NCI-H1417 (cell line): ENCODE measurements at places on chromosomes 7 and 10.
A peak's percentile ranks its signal among the peaks of the same experiment; 100 is the strongest.

DNA sequence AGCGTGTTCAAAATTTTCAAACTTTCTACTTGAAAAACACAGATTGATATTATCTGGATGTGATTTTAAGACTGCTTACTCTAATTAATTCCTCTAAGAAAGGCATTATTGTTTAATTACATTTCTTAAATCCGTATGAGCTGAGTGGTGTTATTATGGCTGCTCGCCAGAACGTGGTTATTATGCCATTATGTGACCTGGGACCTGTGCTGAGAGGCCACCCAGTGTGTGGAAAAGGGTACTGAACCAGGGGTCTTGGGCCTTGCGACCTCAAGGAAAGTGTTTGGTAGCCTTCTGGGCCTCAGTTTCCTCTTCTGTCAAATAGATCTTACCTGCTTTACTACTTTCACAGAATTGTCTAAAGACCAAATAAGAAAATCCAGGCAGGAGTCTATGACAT is 15.4 kb downstream of the LGI1 start:
- DNase-seq, result peak; percentile 7

DNA sequence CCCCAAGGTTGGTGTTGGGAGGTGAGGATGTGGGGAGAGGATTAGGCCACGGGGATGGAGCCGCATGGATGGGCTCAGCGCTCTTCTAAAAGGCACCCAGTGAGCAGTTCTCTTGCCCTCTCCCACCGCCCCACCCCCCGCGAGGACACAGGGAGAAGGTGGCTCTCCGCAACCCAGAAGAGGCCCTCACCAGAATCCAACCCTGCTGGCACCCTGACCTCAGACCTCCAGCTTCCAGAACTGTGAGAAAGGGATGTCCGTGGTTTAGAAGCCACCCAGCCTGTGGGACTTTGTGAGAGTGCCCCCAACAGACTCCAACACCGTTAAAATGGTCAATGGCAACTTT is 242.8 kb upstream of the PPP2R2D start:
- no peak for DNase-seq

- DNase-seq, result no peak
Observed at GRCh38 chr10:47286116-47286505, 13.9 kb upstream of the GDF10 start.

GRCh38 chr7:82419200-82419599 is 24.4 kb downstream of the CACNA2D1 start:
- DNase-seq, result peak; percentile 83

DNA sequence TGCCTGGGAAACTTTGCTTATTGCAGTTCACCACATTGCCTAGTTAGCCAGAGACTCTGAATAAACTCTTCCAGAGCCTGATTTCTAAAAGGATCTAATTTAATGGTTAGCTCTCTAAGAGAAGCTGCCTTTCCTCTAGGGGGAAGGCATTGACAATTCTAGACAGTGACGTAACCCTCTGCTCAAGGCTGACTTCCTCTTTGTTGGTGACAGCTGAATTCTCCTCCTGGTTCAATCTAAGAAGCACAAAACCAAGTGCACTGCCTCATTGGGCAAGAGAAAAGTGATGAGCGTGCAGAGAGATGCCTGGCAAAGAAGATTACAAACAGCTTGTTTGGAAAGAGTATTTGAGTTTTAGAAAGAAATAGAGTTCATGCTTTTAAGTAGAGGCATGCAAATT is 102.7 kb downstream of the MACC1 start:
- no peak for DNase-seq

DNA sequence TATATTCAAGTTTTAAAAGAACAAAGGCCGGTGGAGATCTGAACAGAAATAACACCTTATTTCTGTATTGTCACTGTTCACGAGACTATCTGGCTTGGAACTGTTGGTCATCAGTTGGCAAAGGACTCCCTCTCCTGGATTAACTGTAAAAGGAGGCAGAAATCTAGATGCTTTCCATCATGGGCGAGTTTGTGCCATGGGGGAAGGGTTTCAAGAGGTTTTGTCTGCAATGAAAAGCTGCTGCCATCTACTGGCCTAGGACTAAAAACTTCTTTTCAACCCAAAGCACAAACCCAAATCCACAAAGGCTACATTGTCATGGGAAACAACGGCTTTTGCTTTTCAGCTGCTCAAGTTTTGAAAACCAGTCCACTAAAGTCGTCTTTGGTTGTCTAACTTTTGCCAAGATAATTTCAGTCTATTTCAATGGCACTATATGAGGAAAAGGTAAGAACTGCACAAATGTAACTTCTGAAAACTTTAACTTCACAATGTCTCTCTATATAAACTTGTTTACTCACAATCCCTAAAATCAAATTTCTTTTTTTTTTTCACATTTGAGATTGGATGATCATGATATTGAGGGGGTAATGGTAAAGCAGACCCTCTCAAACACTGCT is 196.8 kb downstream of the SKAP2 start:
- DNase-seq, result peak; percentile 100

GRCh38 chr10:89162596-89162995 is 44.5 kb downstream of the CH25H start:
- DNase-seq, result no peak

DNA sequence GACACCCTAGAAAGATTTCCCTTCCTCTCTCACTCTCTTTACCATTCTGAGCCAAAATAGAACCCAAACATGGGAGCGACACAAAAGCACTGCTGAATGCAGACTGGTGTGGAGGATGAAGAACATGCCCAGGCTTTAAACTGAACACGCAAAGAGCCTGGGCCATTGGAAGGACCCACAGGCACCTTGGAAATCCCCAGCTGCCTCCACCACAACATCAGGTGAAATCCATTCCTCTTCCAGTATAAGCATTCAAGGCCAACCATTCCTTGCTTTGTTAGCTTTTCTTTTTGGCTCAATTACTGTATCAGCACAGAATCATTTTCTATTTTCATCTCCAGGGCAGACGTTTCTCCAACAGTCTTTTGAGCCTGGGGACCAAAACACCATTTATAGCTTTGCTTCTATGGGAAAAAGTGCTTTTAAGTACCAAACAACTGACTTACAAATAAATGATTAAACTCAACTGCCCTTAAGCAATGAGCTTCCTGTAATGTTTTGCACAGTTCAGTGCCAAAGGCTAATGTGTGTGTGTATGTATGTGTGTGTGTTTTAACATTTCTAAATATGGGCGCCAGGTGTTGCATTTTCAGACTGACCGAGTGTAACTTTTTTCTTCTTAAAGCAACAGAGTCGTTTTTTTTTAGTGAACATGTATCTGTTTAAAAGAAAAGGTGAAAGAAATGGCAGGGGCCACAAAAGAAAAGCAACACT is 16.2 kb upstream of the BLNK start:
- DNase-seq, result peak; percentile 75

GRCh38 chr7:111090846-111091245 is at the start of gene LRRN3:
LRRN3 (plus strand) TSS chr7:111091127; CDS start chr7:111122773, 31,646 bp downstream.
- DNase-seq, result peak; percentile 77

DNA sequence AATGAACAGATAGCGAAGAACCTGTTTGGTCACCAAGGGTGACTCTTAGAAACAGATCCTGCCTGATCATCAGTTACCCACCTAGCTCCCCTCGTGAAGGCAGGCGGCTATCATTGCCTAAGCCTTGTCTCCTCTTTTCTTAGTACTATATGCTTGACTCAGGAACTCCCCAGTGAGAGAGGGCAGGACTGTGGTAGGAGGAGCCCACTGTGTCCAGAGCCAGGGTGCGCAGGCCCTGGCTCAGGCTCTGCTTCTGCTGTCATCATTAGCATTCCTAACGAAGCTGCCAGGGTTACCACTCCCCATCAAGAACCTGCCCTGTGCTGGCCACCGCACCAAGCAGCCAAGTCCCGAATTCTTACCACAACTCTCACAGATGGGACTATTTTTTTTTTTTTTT is 160.8 kb downstream of the CHN2 start:
- DNase-seq, result no peak

DNA sequence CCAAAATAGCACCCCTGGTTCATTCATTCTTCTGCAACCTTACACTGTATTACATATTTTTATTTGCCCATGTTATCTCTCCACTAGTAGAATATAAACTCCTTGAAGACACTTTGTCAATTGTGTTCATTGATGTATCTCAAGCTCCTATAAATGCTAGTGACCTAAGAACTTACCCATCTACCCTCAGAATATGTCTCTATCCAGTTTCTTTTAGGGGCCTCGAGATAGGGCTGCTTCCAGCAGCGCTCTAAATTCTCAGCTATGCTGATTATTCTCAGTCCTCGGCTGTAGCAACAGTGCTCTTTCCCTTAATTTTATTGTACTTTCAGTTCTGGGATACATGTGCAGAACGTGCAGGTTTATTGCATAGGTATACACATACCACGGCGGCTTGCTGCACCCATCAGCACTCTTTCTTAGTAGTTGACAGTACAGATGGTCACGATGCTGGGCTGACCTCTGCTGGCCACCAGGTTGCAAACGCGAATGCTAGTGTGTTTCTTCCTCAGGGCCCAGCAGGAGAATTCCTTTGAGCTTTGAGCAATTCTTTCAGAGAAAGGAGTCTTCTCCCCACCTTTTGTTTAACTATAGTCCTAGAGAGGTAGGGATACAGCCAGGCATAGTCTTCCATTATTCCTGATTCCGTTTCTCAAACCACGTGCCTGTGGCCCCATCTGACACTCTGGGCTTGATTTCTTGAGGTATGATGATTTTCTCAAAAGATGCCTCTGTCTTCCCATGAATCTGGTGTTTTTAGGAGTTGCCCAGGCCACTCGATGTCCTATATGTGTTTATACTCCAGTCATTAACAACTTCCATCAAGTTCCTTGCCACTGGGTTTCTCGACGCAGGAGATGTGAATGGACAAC is 49.1 kb upstream of the CDC14C start:
- DNase-seq, result peak; percentile 79

DNA sequence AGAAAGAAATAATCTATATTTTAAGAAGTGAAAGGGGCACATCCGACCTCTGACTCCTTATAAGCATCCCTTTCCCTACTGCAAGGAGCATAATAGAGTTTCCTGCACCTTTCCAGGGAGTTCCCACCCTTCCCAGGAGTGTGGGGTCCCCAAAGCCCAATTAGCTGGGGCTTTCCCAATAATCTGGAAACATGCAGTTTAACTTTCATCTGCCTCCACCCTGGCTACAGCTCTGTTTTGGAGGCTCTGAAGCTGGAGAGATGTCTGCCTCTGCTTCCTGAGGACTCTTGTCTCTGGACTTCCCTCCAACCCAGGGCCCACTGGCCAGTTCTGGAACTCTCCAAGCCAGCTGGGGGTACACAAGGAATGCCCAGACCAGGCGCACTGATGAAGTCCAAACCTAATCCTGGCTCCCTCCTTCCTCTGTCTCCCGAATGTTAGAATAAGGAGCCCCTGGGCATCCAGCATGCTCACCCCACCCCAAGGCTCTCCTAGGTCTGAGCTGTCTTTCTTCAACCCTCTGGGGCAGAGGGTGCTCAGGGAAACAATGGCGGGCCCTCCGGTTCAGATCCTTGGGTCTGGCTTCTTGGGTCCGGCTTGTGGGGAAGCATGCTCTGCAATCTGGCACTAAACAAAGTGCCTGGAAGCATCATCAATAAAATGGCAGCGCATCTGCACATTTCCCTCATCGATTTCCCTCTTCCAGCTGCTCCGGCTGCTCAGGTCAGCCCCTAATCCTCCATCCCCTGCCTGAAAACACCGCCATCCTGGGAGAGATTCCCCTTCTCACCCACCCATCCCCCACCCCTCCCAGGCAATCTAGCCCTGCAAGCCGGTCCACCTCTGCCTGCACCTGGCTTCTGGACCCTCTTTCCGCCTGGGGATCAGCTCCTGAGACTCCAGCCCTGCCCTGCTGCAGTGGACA is 13.3 kb downstream of the HOXA4 start:
- peak; percentile 41 for DNase-seq
